ENCODE measurements at places on chromosomes 4 and X.

DNA sequence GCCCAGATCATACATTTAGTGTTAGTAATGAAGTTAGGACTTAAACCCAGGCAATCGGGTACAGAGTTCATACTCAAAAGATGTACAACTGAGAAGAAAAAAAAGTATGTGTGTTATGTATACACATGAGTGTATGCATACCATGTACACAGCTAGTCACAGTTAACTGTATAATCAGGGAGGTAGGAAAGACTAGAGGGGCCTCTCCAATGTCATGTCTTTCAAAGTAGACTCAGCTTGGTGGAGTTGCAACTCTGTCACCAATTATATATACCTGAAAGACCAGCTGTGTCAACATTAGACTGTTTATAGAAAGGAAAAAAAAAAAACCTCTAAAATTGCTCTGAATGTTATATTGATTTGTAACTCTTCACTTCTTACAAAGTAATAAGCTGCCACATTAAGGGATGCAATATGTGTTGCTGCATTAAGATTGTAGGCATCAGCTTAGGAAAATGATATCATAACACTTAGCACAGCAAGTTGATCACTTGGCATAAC is 167.5 kb downstream of the DCTD start:
- DNase-seq = no peak

DNA sequence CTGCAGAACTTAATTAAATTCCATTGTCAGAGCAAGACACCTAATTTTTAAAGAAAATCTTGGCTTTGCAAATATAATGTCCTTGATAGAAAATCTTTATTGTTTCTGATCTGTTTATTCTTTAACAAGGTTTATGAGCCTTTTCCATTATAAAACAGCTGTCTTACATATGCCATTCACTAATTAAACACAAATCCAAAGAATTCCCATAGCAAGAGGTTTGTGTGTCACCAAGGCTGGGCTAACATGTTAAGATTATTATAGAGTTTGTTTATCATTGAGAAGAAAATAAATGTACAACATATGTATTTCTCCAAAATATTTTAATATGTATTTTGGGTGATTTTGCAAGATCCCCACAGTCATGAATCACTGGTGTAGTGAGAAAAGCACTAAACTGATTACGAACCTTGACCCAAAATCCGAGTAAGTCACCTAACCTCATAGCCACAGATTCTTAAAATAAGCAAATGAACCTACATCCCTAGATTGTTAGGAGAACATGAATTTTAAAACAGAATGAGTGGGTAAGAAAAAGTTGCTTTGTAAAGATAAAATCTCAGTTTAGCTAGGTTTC is 694.8 kb upstream of the INTU start:
- DNase-seq = no peak

- DNase-seq = no peak
Observed at GRCh38 chrX:72368796-72369195, 63.1 kb upstream of the CITED1 start.

- DNase-seq = no peak
Observed at GRCh38 chrX:41705680-41706374, 17.1 kb downstream of the GPR34 start.

GRCh38 chrX:39982948-39983347 is 114.8 kb downstream of the BCOR start:
- no peak for DNase-seq

DNA sequence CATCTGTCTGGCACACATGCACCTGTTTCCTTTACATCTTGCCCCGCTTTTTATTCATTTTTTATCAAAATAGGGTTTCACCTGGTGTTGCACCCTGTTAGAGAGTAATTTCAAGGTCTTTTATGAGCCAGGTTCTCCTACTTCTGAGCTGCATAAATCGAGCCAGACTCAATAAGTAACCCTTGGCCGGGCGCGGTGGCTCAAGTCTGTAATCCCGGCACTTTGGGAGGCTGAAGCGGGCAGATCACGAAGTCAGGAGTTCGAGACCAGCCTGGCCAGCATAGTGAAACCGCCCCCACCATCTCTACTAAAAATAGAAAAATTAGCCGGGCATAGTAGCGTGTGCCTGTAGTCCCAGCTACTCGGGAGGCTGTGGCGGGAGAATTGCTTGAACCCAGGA is 1.0 kb upstream of the PPP2R3B start:
- DNase-seq = no peak

DNA sequence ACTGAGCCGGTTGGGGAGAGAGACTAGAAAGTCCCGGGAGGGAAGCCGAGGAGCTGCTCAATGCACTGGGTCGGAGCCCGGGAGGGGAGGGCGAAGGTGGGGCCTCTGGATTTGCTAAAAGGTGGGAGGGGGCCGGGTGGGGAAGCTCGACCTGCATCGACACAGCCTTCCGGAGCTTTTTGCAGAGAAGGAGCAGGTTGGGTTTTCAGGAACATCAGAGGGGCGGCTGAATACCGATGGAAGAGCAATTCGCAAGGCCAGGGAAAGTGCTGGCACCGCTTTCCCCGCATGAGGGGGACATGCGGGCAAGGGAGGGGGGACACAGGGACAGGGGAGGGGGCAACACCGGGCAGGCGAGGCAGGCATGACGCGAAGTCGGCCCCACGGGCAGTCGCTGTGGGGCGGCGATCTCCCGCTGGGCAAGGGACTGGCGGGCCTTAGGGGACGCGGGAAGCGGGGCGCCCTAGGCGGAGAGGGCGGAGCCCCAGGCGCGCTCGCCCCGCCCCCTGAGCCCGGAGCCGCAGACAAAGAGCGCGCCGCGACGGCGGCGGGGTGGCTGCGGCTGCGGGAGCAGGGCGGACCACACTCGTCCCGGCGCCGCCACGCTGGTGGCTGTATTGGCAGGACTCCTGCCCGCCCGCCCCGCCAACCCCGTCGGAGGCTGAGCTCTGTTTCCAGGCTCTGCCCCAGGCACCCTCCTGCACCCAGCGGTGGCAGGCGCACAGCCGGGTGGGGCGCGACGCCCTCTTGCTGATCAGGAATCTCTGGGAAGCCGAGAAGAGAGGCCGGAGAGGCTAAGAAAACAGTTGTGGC is 11.6 kb downstream of the PDZD4 start:
- DNase-seq = no peak

GRCh38 chr4:15106399-15106798 is 104.1 kb downstream of the CPEB2 start:
- no peak for DNase-seq

- no peak for DNase-seq
Observed at GRCh38 chr4:4783847-4784246, 75.6 kb upstream of the MSX1 start.

DNA sequence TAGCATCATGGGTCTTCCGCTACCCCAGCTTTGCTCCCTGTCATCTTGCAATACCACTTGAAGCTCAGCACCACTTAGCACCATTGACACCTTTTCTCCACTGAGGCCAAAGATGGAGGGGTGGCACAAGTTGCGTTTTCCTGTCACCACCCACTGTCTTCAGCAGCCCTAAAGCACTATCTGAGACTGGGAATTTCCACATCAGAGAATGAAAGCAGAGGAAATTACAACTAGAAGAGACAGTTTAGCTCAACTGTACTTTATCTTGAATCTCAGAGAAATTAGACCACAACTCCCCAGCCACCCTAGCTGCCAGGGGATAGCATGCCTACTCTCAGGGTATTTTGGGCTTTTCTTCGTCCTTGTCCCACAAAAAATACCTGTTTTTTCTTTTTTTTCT is 111.0 kb downstream of the DDIT4L start:
- DNase-seq = no peak

GRCh38 chrX:46710927-46711623 is 47.8 kb downstream of the SLC9A7 start:
- DNase-seq = no peak

DNA sequence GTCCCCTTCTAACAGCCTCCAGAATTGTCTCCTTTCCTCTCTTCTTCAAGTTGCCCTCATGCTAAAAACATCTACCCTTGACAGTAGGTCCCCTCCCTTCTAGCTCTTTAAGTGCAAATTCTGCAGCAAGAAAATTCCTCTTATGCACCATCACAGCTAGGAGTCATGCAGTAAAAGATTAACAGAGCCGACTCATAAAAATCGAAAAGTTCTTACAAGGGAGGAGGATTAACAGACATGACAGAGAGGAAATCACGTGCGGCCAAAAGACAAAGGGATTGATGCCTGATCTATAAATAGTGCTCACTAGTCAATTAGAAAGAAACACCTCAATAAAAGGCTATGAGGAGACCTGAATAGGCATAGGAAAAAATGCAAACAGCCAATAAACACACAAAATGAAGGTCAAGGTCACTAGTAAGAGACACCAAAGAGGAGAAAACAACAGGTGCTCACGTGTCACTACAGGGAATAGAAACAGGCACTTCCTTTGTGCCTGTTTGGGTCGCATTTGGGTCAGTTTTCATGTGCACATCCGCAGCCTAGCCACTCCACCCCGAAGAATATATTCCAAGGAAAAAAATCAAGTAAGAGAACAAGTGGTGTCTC is 3.4 kb downstream of the RNF212 start:
- no peak for DNase-seq

GRCh38 chr4:145308598-145308997 is 128.2 kb upstream of the OTUD4 start:
- no peak for DNase-seq

DNA sequence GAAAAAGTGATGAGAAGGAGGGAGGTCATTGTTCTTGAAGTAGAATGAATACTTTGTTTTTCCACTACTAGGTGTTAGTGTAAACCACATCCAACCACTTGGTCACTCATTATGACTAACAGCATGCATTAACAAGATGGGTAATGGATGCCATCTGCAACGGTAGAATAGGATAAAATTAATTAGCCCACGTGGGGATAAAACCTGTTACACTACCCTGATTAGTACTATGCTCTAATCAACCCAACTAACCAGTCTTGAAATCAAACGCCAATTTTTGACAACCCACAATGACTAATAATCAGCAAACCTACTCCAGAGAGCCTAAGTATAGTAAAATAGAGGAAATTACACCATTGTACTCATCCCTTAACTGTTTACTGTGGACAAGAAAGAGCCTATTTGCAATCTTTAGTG is 93.4 kb upstream of the MCF2 start:
- no peak for DNase-seq
